ENCODE measurements at places on chromosomes 12 and 14.

GRCh38 chr14:32559048-32559447, 229.9 kb downstream of the AKAP6 start:
- ATAC-seq = no peak
- no peaks in the 10 kb centered on the region for H3K36me3 ChIP-seq
- no peaks in the 10 kb centered on the region for H3K27me3 ChIP-seq

GRCh38 chr12:83451189-83451588, 764.5 kb downstream of the TMTC2 start:
- H3K4me1 ChIP-seq = no peaks in the 10 kb centered on the region
- no peak overlapping the region for H3K27ac ChIP-seq
- H3K4me3 ChIP-seq = no peak overlapping the region
- H3K36me3 ChIP-seq = no peaks in the 10 kb centered on the region

DNA sequence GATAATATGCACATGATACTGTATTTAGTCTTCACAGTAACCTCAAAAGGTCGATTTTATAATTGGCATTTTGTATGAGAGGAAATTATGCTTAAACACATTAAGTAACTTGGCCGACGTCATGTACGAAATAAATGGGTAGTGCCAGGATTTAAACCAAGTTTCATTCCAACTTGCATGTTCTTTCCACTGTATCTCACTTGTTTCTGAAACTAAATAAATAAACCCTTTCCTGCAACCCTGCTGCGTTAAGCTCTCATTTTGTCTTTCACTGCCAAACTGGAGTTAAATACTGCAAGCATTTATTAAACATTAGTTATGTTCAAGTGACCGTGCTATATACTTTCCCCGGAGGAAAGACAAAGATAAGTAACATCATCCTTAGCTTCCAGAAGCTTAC, 293.9 kb upstream of the PRKD1 start:
- H3K4me1 ChIP-seq = peaks cover 69% of the 10 kb centered on the region
- peak overlapping the region; percentile 76 for H3K27ac ChIP-seq
- no peaks in the 10 kb centered on the region for H3K27me3 ChIP-seq
- no peak overlapping the region for H3K4me3 ChIP-seq

DNA sequence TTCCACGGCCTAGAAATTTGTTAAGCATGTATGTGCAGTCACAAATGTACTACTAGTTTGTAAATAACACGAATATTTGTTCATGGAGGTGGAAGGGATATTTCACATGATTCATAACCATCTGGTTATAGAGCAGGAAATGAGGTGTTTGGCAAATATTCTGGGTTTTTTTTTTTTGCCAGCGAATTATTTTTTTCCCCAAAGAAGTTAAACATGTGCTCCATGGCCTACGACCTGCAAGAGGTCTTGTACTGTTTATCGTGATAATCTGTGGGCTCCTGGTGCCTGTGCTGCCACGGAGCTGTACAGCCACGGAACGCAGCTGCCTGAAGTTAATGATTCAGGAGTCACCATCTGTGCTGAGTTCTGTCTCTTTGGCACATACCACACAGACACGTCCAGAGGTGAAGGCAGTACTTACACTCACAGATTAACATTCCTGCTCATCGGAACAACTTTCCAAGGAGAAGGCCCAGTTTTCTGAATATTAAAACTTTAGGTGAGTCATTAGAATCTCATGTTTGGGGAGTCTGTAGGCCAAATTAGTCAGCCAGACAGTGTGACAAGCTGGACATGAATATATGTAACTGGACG, 156.3 kb downstream of the TMX1 start:
- peak overlapping the region; percentile 78 for H3K27ac ChIP-seq
- peak; percentile 76 for ATAC-seq
- H3K36me3 ChIP-seq = no peaks in the 10 kb centered on the region
- H3K4me3 ChIP-seq = no peak overlapping the region
- H3K27me3 ChIP-seq = no peaks in the 10 kb centered on the region

GRCh38 chr12:2998789-2999264, 39.6 kb downstream of the TEAD4 start:
- ATAC-seq = no peak
- H3K4me3 ChIP-seq = no peak overlapping the region
- H3K27me3 ChIP-seq = no peaks in the 10 kb centered on the region
- H3K36me3 ChIP-seq = peaks cover 14% of the 10 kb centered on the region
- no peaks in the 10 kb centered on the region for H3K4me1 ChIP-seq

DNA sequence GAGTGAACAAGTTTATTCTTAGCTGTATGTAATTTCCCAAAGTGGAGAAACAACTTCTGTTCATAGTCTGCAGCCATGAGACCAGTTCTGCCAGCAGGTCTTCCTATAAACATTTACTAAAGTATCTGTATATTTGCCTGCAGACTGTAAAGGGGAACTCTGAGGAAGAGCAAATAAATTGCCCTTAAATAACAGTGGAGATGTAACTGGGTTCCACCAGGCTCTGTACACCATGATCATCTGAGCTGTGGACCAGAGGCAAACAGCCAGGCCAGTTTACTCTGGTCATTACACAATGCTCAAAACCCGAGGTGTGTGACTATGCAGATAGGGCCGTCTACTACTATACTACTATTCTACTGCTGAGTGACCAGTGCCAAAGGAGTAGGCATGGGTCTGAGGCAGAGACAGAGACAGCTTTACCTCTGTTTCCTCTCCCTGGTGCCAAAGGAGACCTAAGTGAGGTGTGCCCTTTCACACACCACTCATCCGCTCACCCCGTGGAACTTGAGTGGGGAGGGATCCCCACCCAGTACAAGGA, 21.1 kb upstream of the CERS5 start:
- H3K27ac ChIP-seq = peak overlapping the region; percentile 40
- no peak overlapping the region for H3K4me3 ChIP-seq
- no peaks in the 10 kb centered on the region for H3K27me3 ChIP-seq

- peaks cover 3% of the 10 kb centered on the region for H3K4me1 ChIP-seq
- no peak overlapping the region for H3K4me3 ChIP-seq
- H3K36me3 ChIP-seq = no peaks in the 10 kb centered on the region
- no peak for ATAC-seq
- no peak overlapping the region for H3K27ac ChIP-seq
- H3K27me3 ChIP-seq = no peaks in the 10 kb centered on the region
Measured at GRCh38 chr12:97821806-97822205, 359.2 kb downstream of the RMST start.

GRCh38 chr14:101499080-101499479, 62.2 kb upstream of the DIO3 start:
- H3K36me3 ChIP-seq = no peaks in the 10 kb centered on the region
- peaks cover 71% of the 10 kb centered on the region for H3K27me3 ChIP-seq
- H3K27ac ChIP-seq = no peak overlapping the region
- no peak for ATAC-seq
- no peaks in the 10 kb centered on the region for H3K4me1 ChIP-seq
- H3K4me3 ChIP-seq = no peak overlapping the region

GRCh38 chr12:86015026-86015425, 140.9 kb downstream of the NTS start:
- no peak for ATAC-seq
- no peaks in the 10 kb centered on the region for H3K4me1 ChIP-seq
- H3K27me3 ChIP-seq = no peaks in the 10 kb centered on the region
- no peaks in the 10 kb centered on the region for H3K36me3 ChIP-seq
- H3K4me3 ChIP-seq = no peak overlapping the region

DNA sequence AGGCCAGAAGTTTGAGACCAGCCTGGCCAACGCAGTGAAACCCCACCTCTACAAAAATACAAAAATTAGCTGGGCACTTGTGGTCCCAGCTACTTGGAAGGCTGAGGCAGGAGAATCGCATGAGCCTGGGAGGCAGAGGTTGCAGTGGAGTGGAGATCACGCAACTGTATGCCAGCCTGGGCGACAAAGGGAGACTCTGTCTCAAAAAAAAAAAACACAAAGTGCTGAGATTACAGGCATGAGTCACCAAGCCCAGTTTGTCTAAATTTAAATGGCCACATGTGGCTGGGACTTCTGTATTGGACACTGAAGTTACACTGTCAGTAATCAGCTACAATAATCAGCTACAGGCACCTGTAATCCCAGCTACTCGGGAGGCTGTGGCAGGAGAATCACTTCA, 100.9 kb upstream of the AEBP2 start:
- H3K4me3 ChIP-seq = no peak overlapping the region
- ATAC-seq = no peak
- peaks cover 6% of the 10 kb centered on the region for H3K36me3 ChIP-seq
- H3K27ac ChIP-seq = no peak overlapping the region
- no peaks in the 10 kb centered on the region for H3K27me3 ChIP-seq
- H3K4me1 ChIP-seq = no peaks in the 10 kb centered on the region

GRCh38 chr14:92678766-92679165, 69.7 kb downstream of the LGMN start:
- ATAC-seq = no peak
- no peaks in the 10 kb centered on the region for H3K4me1 ChIP-seq
- no peak overlapping the region for H3K4me3 ChIP-seq
- no peak overlapping the region for H3K27ac ChIP-seq
- H3K36me3 ChIP-seq = peaks cover 66% of the 10 kb centered on the region

DNA sequence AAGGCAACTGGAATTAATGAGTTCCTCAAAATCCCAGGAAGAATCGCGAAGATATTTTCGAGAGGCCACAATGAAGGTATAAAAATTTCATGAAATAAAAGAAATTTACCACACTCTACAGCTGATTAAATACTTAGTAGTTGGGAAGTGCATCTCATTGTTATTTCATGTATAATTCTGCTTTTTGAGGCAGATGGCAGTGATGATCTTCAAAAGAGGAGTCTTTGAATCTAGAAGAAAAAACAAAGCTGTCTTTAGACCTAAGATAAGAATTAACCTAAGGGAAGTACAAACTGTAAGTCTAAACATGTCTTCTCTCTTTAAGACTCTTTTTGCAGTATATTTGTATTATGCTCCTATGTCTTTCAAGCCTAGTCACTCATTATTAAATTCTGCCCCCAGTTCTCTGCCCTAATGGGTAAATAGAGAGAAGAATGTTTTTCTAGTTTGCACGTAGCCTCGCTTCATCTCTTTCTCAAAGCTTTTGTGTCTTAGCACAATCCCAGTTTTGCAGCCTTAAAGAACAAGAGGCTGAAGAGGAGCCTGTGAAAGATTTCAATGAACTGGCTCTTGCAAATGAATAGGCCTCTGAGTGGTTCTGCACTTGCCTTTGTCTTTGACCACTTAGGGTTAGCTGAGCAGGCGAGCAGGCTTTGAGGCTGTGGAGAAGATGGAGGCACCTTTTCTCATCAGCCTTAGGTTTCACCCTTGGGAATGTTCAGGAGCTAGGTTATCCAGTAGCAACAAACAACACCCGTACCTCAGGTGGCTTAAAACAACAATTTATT, 32.7 kb downstream of the CFAP54 start:
- no peak overlapping the region for H3K27ac ChIP-seq
- no peaks in the 10 kb centered on the region for H3K27me3 ChIP-seq
- no peaks in the 10 kb centered on the region for H3K4me1 ChIP-seq
- ATAC-seq = no peak
- H3K4me3 ChIP-seq = no peak overlapping the region

DNA sequence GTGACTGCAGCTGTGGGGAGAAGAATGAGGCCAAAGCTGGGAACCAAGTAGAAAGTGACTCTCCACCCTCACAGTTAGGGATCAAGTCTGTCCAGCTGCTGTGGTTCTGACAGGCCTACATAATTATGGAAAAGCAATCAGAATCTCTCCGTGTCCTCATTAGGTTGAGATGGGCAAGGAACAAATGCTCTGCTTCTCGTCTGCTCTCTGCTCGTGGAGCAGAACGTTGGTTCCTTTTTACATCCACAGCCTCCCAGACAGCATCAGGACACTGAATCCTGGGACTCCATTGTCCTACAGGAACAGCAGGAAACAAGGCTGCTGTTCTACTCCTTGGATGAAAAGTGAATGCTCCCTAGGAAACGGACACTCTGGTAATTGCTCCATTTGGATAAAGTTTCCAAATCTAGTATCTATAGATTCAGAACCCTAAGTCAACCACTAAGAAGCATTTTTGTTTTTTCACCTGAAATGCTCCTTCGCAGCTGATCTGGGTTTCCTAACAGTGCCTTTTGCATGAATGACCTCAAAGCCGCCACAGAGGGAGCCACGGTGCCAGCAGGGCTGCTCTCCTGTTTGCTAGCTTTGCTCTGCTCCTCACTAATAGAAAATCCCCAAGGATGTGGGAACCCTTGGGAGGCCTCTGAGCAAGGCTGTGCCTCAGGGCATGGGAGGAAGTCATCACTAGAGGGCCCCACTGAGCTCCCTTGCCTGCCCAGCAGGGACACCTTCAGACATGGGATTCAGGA, 102.0 kb downstream of the EGLN3 start:
- peak; percentile 79 for ATAC-seq
- no peaks in the 10 kb centered on the region for H3K4me1 ChIP-seq
- no peak overlapping the region for H3K4me3 ChIP-seq
- no peaks in the 10 kb centered on the region for H3K27me3 ChIP-seq
- no peak overlapping the region for H3K27ac ChIP-seq

DNA sequence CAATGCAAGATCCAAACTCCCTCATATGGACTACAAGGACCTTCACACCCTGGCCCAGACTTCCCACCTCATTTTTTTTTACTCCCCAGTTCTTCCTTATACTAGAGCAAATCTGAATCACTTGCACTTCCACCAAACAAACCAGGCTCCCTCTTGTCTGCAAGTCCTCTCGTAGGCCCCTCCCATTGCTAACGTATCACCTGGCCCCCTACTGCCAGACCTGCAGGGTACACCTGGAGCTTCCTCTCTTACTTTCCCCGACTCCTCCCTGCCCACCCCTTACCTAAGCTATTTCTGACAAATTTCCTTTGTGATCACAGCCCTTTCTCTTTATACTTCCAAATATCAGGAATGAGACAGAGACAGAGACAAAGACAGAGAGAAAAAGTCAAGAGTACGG, 463.9 kb downstream of the GALC start:
- no peak for ATAC-seq
- no peaks in the 10 kb centered on the region for H3K4me1 ChIP-seq

GRCh38 chr12:125081427-125081826, 16.2 kb downstream of the AACS start:
- no peaks in the 10 kb centered on the region for H3K4me1 ChIP-seq
- ATAC-seq = no peak
- H3K27me3 ChIP-seq = no peaks in the 10 kb centered on the region
- peaks cover 93% of the 10 kb centered on the region for H3K36me3 ChIP-seq
- H3K4me3 ChIP-seq = no peak overlapping the region

DNA sequence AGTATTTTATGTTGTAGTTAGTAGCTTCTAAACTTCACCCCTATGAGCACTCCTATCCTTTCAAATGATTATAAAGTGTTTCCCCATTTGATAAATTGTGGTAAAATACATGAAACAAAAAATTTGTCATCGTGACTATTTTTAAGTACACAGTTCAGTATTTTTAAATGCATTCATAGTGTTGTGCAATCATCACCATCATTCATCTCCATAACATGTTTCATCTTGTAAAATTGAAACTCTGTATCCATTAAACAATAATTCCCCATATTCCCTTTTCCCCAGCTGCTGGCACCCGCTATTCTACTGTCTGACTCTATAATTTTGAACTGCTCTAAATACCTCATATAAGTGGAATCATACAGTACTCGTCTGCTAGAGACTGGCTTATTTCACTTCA, 52.5 kb downstream of the ATP23 start:
- no peaks in the 10 kb centered on the region for H3K36me3 ChIP-seq
- no peak overlapping the region for H3K27ac ChIP-seq
- no peak for ATAC-seq
- H3K27me3 ChIP-seq = no peaks in the 10 kb centered on the region

DNA sequence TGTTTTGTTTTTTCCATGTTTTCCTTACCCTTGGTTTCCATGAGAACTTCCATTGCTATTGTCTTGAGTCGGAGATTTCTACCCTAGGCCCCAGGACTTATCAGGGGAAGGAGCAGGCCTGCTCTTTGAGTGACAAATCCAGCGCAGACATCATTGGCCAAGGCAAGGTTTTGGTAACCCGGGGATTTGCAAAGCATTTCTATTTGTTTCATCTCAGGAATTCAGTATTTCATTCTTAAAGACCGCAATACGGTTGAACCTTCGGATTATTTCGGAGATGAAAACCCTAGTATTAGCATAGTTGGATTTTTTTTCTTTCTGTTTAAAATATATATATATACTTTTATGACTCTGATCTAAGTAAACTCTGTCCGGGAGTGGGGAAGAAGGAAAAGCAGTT, 62.0 kb downstream of the TMEM132C start:
- H3K4me3 ChIP-seq = no peak overlapping the region
- H3K27ac ChIP-seq = no peak overlapping the region
- no peak for ATAC-seq
- no peaks in the 10 kb centered on the region for H3K36me3 ChIP-seq
